ENCODE measurements at places on chromosomes 2 and 18.
A peak's percentile ranks its signal among the peaks of the same experiment; 100 is the strongest.

DNA sequence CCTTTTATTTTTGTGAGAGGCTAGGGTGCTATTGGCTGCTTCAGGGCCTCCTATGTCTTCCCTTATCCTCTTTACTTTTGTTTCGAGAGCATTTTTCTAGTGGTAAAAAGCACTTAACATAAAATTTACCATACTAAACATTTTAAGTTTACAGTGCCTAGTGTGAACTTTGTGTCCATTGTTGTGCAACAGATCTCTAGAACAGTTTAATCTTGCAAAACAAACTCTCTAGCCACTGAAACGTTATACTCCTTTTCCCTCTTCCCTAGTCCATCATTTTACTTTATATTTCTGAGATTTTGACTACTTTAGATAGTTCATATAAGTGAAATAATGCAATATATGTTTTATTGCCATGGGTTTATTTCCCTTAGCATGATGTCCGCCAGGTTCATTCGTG lies 580.6 kb downstream of the THSD7B start:
- DNase-seq, result no peak

- no peak for DNase-seq
These were observed 169.2 kb downstream of the ZFP36L2 start for GRCh38 chr2:43057026-43057741.

DNA sequence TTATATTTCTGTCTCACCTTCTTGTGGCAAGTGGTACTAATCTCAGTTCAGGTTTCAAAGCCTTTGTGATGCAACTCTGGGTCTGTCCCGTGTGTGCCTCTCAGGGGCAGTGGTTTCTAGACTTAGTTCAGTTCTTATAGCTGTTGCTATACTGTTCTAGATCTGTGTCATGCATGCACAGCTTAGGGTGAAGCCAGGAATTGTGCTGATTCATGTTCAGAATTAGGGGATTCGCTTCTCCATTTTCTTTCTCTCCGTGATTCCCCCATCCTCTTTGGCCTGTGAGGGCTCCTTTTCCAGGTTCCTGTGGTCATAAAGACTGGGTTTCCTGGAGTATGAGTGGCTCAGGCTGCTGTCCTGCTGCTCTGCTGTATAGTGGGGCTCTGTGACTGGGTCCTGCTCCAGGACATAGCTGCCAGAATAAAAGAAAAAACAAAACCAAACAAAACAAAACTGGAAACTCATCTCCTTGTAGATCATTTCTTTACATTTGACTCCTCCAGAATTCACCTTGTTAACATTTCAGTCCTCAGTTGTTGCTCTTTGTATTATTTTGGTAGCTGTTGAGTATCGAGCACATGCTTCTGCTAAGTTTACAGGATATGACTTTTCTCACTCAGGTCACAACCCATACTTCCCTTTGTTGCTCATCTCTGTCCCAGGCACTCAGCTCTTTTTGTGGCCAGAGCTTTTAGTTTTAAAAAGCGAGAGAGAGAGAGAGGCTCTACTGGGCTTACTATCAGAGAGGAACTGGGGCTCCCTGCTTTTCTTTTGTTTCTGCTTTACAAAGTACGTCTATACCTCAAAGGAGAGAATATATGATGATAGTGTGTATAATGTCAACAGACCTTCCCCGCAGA lies 34.2 kb downstream of the CERS6 start:
- no peak for DNase-seq

GRCh38 chr18:765764-766549 lies 46.1 kb downstream of the YES1 start:
- DNase-seq, result no peak

- no peak for DNase-seq
These were observed 283.9 kb downstream of the SLC8A1 start for GRCh38 chr2:40168032-40168431.

DNA sequence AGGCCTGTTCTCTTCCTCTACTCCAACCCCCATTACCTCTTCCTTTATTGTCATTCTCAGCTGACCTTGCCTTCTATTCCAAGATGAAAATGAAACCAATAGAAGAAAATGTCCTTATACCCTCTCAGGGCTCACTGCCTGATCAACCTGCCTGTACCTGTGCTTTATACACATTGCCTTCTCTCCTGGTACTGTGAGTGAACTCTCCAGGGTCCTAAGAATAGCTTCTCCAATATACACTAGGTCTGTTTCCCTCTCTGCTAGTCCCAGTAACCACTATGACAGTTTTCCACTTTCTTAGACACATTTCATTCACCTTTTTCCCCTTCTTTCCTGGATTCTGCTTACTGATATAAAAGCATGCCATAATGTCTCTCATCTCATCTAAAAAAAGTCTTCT lies 85.7 kb downstream of the FSHR start:
- DNase-seq, result no peak

DNA sequence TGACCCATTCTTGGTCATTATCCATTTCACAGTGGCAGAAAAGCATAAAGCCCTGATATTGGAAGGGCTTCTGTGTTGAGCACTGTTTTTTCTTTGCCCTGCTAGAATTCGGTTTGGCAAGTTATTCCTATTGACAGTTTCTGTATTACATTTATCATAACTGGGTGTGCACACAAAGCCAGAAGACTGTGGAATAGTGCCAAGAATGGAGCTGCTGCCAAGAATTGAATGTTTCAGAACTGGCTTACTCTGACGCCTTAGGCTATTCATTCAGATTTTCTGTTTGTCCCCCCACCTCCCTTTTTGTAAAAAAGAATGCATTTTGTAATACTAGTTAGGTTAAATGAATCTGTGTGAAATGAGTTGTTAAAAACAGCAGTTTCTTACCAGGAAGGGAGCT lies 12.7 kb downstream of the KDM3A start:
- peak; percentile 57 for DNase-seq

DNA sequence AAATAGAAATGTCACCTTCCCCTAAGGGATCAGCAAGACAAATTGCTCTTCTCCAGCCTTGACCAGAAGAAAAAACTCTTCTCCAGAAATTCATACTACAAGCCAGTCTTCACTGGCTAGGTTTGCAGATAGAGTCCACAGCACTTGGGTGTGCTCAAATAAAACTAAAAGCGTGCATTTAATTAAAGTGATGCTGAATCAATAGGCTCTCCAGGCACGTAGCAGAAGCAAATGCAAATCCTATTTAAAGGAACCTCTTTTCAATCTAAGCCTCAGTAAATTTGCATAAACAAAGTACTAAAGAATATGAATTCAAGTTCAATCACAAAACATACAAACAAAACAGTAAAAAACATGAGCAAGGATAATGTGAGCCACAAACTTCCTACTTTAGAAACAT lies 744.4 kb upstream of the FANCL start:
- DNase-seq, result no peak

DNA sequence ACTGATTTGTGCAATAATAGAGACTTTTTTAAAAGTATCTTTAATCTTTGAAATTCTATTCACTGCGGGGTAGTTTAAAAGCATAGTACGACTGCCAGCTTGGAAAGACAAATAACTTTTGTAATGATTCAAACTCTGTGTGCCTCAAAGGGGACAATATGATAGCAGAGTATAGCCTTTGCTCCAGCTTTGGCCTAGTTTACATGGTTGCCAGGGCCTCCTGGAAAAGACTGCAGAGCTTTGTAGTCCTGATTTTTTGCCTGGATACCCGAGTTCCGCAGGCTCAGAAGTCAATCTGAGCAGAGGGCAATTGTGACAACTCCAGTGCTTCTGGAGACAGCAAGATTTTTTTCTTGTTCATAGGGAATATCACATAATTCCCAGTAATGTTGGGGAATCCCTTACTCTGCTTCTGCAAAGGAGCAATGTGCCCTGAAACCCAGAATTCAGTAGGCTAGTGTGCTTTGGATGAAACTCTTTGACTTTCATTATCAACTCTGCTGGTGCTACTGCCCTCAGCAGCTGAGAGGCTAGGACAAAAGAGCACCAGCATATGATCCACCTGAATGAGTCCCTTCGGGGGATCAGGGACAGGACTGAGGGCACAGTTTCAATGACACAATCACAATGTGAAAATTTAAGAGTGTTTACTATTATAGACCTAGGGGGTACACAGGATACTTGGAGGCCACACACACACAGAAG lies 768.1 kb downstream of the TMEM182 start:
- no peak for DNase-seq

DNA sequence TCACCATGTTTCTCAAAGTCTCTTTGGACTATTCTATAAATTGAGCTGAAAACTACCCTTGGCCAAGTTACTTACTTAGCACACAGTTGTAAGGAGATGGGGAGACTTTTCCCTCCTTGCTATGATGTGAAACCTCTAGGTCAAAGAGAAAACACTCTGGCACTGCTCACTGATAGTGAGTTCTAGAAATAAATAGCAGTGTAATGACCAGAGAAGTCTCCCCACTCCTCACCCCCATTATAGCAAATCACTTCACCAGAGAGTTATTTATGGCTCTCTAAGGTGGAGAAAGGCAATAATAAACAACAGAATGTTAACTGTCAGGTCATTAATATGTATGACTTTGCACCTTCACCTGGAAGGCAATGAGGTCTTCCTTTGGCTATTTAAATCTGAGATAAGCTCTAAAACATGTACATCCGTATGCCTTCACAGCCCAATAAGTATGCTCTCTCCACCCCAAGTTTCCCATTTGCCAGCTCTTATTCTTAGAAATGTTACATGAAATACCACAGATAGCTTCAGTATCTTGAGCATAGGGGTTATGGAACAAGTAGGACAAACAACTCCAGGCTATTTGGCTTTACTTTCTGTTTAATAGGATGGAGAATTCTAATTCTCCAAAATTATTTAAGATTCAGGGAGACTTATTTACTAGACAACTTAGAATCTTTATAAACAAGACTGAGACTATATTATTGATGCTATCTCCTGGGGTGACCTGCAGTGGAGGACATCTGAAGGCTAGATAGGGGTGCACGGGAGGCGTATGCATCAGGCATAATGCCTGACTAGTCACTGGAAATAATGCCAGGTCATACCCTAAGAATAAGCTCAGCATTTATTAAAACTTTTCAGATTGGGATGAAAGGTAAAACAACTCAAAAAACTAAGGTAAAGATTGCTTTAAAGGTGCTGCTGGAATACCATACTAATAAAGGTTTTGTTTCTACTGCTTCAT lies 65.3 kb upstream of the DTNB start:
- DNase-seq, result no peak

- peak; percentile 38 for DNase-seq
These were observed 42.9 kb upstream of the SLC35F5 start for GRCh38 chr2:113799375-113799774.

DNA sequence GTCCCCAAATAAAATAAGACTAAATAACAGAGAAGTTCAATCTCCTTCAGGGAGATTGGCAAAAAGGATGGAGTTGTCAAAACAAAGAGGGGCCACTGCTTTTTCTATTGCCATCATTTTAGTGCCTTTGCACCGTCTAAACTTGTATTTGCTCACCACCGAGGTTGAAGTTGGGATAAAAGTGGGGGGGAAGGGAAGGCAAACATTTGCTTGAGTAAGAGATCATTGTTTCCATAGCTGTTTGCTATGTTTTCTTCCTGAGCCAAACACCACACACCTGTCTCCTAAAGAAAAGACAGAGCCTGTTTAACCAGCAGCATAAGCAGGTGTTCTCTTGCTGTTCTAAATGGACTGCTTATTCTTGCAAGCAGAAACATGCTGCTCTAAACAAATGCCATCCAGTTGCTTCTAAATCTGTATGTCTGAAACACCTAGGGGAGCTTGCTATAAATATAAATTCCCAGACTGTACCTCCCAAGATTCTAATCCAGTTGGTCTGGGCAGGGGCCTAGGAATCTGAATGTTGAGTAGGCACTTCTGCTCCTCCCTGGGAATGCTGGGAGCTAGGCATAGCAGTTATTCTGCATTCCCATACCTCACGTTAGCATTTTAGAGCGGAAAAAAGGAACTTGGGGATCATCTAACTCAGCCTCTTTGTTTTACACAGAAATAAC lies 179.4 kb upstream of the ARL4C start:
- no peak for DNase-seq

- no peak for DNase-seq
These were observed 298.7 kb downstream of the RND3 start for GRCh38 chr2:150188800-150189199.

GRCh38 chr2:128477026-128477820 lies 158.6 kb upstream of the HS6ST1 start:
- DNase-seq, result no peak

- peak; percentile 93 for DNase-seq
These were observed 63.5 kb upstream of the FZD7 start for GRCh38 chr2:201969938-201970785.

DNA sequence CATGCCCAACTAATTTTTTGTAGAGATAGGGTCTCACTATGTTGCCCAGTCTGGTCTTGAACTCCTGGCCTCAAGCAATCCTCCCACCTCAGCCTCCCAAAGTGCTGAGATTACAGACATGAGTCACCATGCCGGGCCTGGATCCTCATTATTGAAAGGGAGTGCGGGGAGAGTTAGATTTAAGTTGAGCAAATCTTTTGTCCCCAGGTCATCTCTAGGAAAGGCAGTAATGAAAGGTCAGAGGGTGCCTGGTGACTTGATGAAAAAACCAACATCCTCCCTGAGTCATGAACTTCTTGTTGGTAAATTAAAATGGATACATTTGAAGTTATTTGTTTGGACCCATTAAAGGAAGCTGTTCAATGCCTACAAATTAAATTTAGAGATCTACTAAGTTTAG lies 25.1 kb downstream of the STAT4 start:
- DNase-seq, result no peak

DNA sequence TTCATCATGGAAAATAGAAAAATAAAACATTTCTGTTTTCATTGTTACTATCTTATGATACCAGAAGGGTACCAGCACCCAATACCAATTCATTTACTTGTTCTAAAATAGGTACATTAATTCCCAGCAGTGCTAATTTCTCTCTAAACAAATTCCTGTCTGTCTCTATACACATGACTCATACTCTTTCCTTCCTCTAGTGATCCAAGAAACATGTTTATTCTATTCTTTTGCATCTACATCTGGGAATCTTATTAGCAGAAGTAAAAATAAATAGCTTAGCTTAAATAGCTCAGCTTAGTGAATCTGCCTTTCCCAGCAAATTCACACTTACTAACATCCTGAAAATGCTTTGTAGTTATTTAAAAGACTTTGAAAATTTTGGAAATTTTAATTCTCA lies 84.5 kb upstream of the MAPRE2 start:
- no peak for DNase-seq

- no peak for DNase-seq
These were observed 334.4 kb upstream of the SPRED2 start for GRCh38 chr2:65766768-65767267.

- DNase-seq, result no peak
These were observed 25.2 kb upstream of the CASP10 start for GRCh38 chr2:201157694-201158093.

Data from AG09309 (cell line).